Fibroblast of the aortic adventitia (primary cell): ENCODE measurements at places on chromosomes 12 and 14. TPM values are rescaled to one million over a fixed set of nuclear protein-coding genes. Genes with fewer than 3 reads are reported as not detected.

ASCL1 gene
- not detected in 2 replicates for total RNA-seq

GAS2L3 gene
- total RNA-seq, result 4.2 and 38.0 TPM in 2 replicates

ZFYVE21 gene
- 47.0 and 68.4 TPM in 2 replicates for total RNA-seq

SLC2A3 gene
- 42.4 and 49.6 TPM in 2 replicates for total RNA-seq

FAM186B gene
- total RNA-seq, result 0.45 and 2.7 TPM in 2 replicates

EFS gene
- total RNA-seq, result 4.6 and 10.8 TPM in 2 replicates

RNASE3 gene
- not detected in 2 replicates for total RNA-seq

CDCA3 gene
- 23.5 TPM in 1 of 2 replicates, not detected in the other for total RNA-seq

LMNTD1 gene
- total RNA-seq, result 1.3 TPM in 1 of 2 replicates, not detected in the other

REP15 gene
- total RNA-seq, result 1.1 and 3.5 TPM in 2 replicates

OVCH1 gene
- 0.08 and 0.27 TPM in 2 replicates for total RNA-seq

PLEKHD1 gene
- 0.09 TPM in 1 of 2 replicates, not detected in the other for total RNA-seq

ZNF891 gene
- total RNA-seq, result 1.8 and 1.9 TPM in 2 replicates

NUDT14 gene
- 11.7 and 25.3 TPM in 2 replicates for total RNA-seq

CABP1 gene
- total RNA-seq, result 0.54 TPM in 1 of 2 replicates, not detected in the other

CCDC175 gene
- total RNA-seq, result not detected in 2 replicates

PIWIL1 gene
- total RNA-seq, result not detected in 2 replicates

RBP5 gene
- not detected in 2 replicates for total RNA-seq

AQP5 gene
- total RNA-seq, result 0.72 and 2.4 TPM in 2 replicates

PIANP gene
- 0.45 TPM in 1 of 2 replicates, not detected in the other for total RNA-seq

SERPINA5 gene
- total RNA-seq, result 0.09 TPM in 1 of 2 replicates, not detected in the other

NOVA1 gene
- total RNA-seq, result 2.7 and 16.9 TPM in 2 replicates

CCDC198 gene
- total RNA-seq, result not detected in 2 replicates

GLI1 gene
- 1.1 TPM in 1 of 2 replicates, not detected in the other for total RNA-seq

KRT2 gene
- not detected in 2 replicates for total RNA-seq

INHBC gene
- total RNA-seq, result not detected in 2 replicates

AVPR1A gene
- total RNA-seq, result 0.41 TPM in 1 of 2 replicates, not detected in the other

AKAP3 gene
- total RNA-seq, result 0.81 and 4.9 TPM in 2 replicates

BDKRB2 gene
- total RNA-seq, result 7.4 and 23.1 TPM in 2 replicates

CLEC1A gene
- 0.16 TPM in 1 of 2 replicates, not detected in the other for total RNA-seq

FAIM2 gene
- 12.9 and 13.8 TPM in 2 replicates for total RNA-seq

TDP1 gene
- total RNA-seq, result 6.1 and 28.7 TPM in 2 replicates

SIX4 gene
- total RNA-seq, result 4.0 and 16.3 TPM in 2 replicates

ATP2B1 gene
- 56.8 and 158 TPM in 2 replicates for total RNA-seq

CCNT1 gene
- 21.1 and 34.3 TPM in 2 replicates for total RNA-seq

SLC15A4 gene
- total RNA-seq, result 23.8 and 54.0 TPM in 2 replicates

SERPINA3 gene
- total RNA-seq, result 5.3 and 13.6 TPM in 2 replicates

TMEM30B gene
- 3.8 and 4.9 TPM in 2 replicates for total RNA-seq

SAMD15 gene
- total RNA-seq, result 2.0 and 3.6 TPM in 2 replicates
